Activated T-cell treated with anti-CD3 and anti-CD28 coated beads for 1 hour (primary cell): ENCODE measurements at places on chromosomes 11 and 22.

DNA sequence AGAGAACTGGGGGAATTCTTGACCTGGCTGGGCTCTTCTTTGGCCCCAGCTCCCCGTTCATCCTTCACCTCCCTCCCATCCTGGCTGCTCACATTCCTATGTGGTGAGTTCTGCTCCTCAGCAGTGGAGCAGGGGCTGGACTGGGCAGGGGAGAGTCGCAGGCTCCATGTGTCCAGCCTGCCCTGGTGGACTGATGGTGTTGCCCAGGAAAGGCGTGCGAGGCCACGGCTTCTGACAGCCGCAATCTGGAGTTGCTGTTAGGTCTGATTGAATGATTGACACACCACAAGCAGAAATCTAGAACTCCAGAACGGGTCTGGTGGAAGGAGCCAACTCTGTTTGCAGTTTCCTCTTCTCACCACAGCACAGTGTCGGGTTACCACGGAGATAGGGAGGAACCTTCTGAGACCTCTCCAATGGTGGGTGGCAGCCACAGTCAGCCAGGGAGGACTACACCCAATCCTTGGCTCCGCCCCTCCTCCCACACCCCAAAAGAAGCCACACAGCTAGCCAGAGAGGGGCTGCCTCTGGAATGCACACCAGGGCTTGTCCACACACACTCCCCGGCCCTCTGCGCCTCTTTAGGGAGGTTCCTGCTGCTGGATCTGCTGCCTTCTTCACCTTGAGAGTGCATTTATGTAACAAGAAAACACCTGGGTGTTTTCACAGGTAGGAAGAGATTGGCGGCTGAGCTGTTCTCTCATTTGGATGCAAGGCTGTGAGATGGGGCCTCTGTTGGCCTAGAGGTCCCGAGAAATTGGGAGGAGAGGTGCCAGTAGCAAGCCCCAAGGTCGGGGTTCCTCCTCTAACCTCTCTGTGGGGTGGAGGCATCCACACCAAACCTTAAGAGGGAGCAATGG, 56.4 kb upstream of the CD44 start:
- peak; percentile 70 for DNase-seq

- no peak for DNase-seq
These were observed 93.2 kb downstream of the NAV2 start for GRCh38 chr11:19805827-19806226.

GRCh38 chr11:45917286-45917622, 423 bp downstream of the PEX16 start:
- DNase-seq, result no peak

- no peak for DNase-seq
These were observed 64.9 kb downstream of the MED15 start for GRCh38 chr22:20572132-20572802.

- DNase-seq, result no peak
These were observed 33.2 kb upstream of the GAB2 start for GRCh38 chr11:78450866-78451265.
